GM12864 (cell line): ENCODE measurements at places on chromosomes 3 and 15.
A peak's percentile ranks its signal among the peaks of the same experiment; 100 is the strongest.

DNA sequence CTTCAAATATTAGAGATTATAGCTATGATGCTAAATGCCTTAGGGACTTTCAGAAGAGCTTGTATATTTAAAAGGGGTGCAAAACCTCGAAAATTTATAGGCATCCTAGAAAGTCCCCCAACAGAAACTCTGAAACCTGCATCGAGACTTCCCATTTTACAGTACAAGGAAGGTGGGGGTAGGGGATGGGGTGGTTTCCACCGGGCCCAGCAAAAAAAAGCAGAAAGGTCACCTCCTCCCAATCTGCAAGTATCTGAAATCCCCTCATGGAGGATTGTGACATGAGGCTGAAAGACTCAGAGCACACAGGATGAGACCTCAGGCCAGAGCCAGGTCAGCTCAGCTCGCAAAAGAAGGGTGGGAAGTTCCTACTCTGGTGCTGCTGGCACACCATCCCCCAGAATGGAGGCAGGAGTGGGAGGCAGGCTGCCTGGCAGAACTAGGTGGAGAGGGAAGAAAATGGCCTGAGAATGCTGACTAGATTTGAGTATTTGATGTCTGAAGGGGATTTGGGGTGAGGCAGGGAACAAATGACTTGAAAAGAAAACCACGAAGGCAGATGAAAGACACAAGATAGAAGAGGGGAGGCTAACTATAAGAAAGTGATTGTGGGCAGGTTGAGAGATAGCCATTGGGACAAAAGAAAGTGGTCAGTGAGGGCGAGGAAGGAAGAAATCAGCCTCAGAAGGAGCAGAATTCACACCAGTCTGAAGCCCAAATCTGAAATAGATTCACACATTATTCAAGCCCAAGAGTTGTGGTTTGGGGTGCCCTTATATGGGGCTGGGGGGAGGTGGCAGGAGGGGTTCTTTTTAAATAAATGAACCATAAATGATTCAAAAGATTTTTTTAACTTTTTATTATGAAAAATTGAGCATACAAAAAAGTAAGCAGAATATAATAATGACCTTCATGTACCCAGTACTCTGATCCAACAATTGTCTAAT is 22.5 kb upstream of the TSC22D2 start:
- no peak for DNase-seq

GRCh38 chr3:23966328-23966727 is 21.2 kb downstream of the NR1D2 start:
- DNase-seq, result no peak

- no peak for DNase-seq
These were observed 21.0 kb downstream of the PAQR5 start for GRCh38 chr15:69319384-69320375.

DNA sequence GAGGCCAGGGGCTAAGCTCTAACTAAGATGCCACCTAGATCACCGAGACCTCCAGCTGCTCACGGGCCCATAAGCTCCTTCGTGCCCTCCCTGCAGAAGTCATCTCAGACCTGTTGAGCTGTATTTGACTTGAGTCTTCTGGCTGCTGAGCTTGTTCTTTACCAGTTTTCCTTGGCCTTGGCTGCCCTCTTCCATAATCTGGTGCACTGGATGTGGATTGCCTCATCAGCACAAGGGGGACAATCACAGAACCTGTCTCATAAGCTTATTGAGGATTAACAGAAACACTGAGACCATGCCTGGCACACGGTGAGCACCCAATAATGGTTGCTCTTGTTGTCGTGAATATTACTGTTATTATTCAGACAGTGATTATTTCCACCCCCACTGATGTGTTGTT is 101.1 kb downstream of the EPHB1 start:
- DNase-seq, result no peak

- no peak for DNase-seq
These were observed 284.3 kb downstream of the UACA start for GRCh38 chr15:70479056-70479455.

GRCh38 chr15:39397883-39398282 is 183.0 kb upstream of the THBS1 start:
- no peak for DNase-seq

DNA sequence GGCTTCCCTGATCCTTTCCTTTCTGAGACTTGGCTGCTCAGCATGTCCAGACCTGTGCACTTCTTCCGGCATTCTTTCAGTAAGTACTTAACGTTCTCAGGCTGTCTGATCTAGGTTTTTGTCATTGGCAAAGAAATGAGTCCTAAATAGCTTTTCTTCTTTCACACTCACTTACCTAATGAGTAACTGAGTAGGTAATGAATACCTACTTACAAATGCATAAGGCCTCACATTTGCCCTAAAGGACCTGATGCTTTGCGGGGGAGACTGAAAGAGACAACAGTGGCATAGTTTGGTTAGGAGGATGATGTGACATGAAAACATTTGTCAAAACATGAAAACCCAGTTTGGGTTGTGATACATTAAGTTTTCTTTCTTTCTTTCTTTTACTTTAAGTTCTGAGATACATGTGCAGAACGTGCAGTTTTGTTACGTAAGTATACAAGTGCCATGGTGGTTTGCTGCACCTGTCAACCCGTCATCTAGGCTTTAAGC is 516.7 kb upstream of the CFAP20DC start:
- peak; percentile 71 for DNase-seq

DNA sequence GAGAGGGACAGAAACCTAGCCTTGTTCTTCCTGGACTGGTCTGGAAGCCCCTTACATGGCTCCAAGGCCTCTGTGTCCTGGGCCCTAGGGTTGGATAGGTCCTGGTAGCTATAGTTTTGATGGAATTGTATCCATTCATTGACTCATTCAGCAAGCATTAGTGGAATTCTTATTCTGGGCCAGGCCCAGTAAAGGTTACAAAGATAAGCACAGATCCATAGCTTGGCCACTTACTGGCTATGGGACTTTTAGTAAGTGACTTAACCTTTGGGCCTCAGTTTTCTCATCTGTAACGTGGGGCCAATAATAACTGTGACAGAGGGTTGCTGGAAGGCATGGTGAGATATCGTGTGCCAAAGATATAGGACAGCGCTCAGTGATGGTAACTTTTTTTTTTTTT is 13.6 kb upstream of the DAG1 start:
- DNase-seq, result no peak

DNA sequence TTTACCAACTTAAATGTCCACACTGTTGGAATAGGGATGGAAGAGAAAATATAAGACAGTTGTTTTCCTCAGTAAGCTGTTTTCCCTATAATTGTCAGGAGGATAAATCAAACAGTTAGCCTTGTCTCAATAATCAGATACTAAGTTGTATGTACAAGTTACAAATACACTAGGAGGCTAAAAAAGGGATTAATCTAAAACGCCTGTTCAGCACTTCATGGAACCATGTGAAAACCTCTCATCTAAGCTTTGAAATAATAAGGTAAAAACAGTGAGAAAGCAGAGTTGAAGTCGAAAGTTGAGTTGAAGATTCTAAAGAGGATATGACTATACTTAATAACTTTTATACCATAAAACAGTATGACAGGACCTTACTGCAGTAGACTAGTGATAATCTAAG is 62.0 kb downstream of the CALML4 start:
- DNase-seq, result no peak

- no peak for DNase-seq
These were observed 62.0 kb upstream of the ST3GAL6 start for GRCh38 chr3:98701071-98701675.

GRCh38 chr3:126110431-126111125 is 26.7 kb upstream of the SLC41A3 start:
- DNase-seq, result no peak

GRCh38 chr15:55257012-55257670 is 32.5 kb downstream of the RAB27A start:
- no peak for DNase-seq

DNA sequence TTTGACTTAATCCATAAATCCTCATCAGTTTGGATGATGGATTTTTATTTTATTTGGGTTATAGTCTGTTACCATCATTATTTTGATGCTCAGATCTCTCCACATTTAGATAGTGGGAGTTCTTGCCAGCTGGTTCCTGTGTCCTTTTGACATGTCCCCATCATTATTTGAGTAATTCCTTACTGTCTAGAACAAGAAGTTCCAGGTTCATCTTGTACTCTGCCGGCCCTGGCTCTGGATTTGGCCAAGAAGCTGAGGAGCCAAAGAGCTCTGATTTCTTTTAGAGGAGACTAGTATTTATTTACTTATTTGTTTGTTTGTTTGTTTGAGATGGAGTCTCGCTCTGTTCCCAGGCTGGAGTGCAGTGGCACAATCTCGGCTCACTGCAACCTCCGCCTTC is 54.3 kb downstream of the PTPRG start:
- DNase-seq, result no peak

- DNase-seq, result no peak
These were observed 11.7 kb downstream of the MRPL3 start for GRCh38 chr3:131491084-131491483.

DNA sequence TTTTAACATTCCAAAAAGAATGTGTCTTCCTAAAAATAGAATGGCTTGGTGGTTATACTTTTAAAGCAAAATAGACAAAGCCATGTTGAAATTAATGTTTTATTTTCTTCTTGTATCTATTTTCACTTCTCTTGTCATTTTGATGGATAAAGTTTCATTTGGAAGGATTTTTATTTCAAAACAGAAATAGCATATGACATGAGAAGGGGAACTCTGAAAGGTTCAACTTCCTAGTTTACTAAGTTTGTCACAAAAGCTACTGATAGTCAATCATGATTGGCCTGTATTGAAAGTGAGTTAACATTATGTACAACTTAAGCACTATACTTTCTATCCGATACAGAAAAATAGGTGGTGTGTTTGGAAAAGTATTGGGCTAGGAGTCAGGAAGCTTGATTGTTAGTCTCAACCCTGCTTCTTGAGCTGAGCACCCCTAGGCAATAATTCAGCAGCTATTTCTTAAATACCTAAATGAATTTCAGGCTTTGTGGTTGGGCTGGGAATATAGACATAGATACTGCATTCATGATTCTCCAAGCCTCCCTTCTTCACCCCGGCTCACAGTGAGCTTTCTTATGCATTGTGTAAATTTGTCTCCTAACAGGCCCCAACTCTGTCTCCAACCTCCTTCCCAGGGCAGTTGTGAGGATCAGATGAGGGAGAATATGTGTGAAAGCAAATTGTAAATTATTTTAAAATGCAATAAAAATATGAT is 46.9 kb upstream of the CSPG4 start:
- DNase-seq, result no peak

DNA sequence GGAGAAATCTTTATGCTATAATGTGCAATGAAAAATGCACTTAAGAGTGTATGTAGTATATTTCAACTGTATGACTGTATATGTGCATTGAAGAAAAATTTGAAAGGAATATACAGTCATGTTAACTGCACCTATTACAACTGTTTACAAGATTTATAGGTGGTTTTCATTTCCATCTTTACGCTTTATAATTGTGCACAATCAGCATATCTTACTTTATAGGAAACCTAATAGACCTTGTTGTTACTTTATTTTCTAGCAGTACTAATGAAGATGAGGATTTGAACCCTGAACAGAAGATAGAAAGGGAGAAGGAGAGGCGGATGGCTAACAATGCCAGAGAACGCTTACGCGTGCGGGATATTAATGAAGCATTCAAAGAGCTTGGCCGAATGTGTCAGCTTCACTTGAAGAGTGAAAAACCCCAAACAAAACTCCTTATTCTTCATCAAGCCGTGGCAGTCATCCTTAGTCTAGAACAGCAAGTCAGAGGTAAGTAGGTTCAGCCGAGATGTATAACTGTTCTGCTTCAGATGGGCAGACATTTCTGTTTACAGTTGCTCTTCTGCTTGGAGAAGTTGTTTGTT is 103.4 kb upstream of the CGNL1 start:
- DNase-seq, result no peak
